ENCODE measurements at places on chromosomes 6 and 20.

DNA sequence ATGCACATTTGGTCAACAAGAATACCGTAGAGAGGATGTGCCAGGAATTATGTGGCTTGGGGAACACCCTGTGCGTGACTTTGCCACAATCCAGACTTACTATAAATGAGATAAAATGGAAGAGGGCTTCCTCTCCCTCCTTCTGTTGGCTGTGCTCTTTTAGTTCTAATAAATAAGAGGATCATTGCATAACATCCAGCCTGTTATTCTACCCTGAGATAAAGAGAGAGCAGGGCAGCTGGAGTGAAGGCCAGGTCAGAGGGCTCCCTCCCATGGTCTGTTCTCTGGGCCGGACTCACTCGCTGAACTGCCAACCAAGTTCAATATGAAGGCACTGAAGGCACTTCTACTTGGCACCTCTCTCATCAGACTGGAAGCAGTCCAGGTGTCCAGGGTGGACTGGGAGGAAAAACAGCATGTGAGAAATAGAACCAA, 91.7 kb downstream of the MTFR2 start:
- peak; percentile 34 for DNase-seq

DNA sequence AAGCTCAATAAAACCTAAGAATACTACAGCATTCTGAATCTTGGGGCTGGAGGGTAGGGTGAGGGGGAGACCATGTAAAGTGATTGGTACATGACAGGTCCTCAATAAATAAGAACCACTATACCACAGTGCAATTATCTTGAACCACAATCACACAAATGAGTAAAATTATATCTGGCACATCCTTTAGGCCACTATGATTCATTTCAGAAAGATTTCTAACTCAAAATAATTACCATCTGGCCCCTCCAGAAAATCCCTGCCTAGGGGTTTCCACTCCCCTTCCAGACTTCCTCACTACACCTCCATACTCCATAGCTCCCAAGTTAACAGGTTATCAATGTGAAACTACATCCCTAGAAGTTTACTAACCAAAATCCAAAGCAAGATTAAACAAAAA, 19.7 kb downstream of the AKIRIN2 start:
- DNase-seq: no peak

- no peak for DNase-seq
Observed at GRCh38 chr6:72832271-72832670, 210.4 kb downstream of the KCNQ5 start.

DNA sequence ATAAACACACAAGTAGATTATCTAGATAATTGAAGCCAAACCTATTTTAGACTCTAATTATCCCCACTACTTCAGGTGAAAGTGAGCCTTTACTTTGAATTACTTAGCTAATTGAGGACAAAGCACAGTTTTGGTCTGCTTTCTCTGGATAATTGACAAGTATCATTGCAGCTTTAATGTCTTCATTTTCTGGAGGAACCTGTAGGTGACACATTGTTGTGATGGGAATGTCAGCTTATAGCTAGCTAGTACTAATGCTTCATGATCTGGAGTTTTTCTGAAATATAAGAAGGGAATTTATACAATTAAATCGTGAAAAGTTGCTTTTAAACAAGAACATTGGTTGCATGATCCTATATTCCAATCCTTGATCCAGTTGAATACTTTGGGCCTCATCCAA, 319.3 kb upstream of the CITED2 start:
- no peak for DNase-seq

DNA sequence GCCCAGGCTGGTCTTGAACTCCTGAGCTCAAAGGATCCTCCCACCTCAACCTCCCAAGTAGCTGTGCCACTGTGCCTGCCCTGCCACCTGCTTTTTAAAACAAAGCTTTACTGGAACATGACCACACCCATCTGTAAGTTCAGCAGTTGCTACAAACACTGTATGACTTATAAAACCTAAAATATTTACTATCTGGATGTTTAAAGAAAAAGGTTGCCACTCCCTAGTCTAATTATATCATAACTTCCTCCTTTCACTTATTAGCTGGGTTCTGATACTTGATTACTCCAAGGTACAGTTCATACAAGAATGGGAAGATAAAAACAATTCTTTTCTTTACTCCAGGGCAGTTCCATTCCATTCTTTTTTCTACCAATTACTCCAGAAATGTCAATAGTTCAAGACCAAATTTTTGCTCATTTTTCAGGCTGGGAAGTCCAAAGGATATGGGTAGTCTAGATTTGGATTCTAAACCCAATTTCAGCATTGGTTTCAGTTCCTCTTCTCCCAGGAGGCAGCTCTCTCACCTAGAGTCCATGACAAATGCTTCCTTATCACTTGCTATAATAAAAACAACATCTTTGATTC, 63.1 kb downstream of the SEC63 start:
- DNase-seq: no peak

- no peak for DNase-seq
Observed at GRCh38 chr20:46354920-46355654, 46.8 kb upstream of the CDH22 start.

DNA sequence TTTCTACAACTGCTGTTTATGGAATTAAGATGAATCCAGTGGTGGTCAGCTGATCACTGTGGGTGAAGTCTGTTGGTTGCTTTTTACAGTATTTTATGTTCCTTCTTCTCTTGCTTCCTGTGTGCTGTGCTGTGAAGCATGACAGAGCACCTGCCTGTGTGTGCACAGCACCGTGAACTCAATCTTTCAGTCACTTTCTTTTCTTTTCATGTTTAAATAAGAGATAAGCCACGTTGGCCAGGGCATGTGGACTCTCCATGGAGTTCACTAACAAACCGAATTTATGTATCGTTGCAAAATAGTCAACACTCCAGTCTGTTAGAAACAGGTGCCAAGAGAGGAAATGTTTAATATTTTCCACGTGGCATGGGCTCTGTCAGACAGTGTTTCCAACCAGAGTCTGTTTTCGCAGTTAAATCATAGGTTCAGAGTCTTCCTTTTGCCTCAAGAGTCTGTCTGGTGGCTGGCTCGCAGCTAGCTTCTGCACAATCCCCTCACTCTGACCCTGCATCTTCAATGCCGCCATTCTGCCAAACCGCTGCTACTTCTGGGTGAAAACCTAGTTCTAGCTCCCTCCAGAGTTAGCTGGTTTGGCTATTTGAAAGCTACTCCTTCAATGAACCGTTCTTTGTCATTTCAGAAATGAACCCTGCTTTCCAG, 73.2 kb downstream of the QRSL1 start:
- DNase-seq: peak; percentile 37

- DNase-seq: no peak
Observed at GRCh38 chr6:54115966-54116365, 4.7 kb downstream of the MLIP start.

DNA sequence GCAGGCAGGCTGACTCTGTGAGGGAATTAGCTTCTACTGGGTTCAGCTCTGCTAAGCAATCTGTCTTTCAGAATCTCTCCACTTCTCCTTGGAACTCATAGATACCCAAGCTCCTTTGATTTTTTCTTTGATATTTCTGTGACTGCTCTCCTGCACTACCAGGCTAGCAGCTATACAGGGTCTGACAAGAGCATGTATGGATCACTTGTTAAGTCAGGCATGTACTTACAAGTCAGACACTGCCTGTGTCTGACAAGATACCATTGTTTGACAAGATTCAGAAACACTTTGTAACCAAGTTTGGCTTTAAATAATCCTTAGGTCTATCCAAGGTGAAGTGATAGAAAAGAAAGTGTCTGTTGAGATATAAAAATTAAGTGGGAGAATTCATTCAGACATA, 79.5 kb downstream of the SESN1 start:
- DNase-seq: no peak

- no peak for DNase-seq
Observed at GRCh38 chr20:49637046-49637637, 69.2 kb upstream of the PTGIS start.

DNA sequence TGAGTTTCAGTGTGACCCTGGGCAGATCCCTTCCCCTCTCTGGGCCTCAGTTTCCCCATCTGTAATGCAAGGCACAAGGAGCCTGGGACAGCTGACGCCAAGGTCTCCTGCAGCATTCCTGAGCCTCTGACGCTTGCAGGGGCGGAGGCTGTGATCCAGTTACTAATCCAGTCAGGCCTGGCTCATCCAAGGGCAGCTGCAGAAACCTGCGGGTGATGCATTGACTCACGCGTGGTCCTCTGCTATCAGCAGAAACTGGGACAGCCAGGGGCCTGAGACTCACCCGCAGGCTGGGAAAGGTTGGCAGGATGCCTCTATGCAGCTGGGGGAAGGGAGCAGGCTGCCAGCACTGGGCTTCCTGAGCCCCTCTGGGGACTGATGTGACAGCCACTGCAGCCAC, 65.0 kb upstream of the SIRPA start:
- peak; percentile 81 for DNase-seq

- DNase-seq: peak; percentile 58
Observed at GRCh38 chr6:49541210-49541724, 9.2 kb upstream of the C6orf141 start.

DNA sequence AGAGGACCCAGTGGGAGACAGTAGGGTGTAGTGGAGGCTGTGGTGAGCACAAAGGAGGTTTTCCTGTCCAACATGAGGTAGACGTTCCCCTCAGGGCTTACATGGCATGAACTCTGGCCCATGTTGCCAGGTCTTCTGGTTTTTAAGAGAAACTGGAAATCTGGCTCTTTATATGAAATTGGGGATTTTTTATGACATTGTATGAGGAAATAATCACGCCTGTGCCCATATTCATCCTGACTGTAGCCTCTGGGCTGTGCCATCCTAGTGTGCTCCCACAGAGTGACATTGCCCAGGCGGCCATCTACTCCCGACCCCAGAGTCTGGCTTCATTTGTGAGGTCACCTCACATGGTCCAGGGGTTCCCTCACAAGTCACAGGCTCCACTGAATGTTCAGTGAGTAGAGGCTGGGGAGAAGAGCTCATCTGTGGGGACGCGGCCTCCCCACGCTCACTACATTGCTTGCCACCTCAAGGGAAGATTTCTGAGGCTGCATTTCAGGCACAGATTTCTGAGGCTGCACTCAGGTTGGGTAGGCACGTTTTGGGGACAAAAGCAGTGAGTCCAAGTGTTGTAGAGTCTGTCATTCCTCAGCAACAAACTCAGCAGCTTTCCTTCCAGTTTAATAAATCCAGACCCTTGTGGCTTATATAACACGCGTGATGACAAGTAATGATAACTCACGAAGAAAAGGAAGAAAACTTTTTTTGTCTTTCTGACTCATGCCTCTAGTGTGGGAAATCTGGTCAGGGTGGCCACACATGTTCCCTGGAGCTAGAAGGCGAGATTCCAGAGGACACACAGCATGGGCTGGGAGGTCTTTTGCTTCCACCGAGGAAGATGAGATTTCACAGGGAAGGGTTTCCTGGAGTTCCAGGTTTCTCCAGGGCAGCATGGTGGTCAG, 41.7 kb downstream of the SLC24A3 start:
- no peak for DNase-seq

- DNase-seq: no peak
Observed at GRCh38 chr20:14866841-14867514, 529.6 kb upstream of the FLRT3 start.

DNA sequence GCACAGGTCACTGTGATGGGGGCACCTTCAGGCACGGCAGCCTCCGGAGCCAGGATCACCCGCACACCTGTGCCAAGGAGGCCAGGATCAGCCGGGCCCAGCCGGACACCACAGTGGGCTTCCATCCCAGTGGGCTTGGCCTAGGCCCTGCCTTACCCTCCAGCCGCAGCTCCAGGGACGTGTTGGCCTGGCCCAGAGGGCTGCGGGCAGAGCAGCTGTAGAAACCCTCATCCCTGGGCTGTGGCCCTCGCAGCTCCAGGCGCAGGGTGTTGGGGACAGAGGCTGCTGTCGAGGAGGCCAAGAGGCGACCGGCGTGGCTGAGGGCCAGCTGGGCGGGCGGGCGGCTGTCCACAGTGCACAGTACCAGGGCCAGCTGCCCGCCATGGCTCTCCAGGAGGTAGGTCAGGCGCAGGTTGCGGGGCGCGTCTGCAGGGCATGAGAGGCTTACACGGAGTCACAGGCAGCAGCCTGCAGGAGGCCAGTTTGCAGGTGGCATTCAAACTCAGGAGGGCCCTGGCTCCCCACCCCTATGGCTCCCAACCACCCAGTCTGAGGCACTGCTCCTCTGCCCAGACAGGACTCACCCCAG, 11.0 kb upstream of the ADAM33 start:
- no peak for DNase-seq

- peak; percentile 60 for DNase-seq
Observed at GRCh38 chr6:160349020-160349441, 853 bp downstream of the SLC22A3 start.

DNA sequence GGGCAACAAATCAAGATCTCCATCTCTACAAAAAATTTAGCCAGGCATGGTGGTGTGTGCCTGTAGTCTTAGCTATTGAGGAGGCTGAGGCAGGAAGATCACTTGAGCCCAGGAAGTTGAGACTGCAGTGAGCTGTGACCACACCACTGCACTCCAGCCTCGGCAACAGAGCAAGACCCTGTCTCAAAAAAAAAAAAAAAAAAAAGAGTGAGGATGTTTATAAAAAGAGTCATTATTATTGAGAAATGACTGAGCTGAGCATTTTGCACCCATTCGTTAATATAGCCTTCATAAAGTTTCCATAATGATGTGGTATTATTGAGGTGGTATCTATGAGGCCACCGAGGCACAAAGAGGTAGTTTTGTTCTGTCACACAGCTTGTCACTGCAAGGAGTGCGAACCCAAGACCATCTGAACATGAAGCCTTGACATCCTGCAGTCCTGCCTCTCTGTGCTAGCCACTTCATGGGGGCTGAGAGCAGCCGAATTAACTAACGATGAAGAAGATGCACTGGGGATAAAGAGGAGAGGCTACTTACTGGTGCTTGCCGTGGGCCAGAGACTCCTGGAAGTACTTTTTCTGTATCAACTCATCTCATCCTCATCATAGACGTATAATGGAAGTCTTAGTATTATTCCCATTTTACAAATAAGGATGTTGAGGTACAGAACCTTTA, 175.5 kb downstream of the BCAS1 start:
- DNase-seq: no peak

GRCh38 chr6:111105578-111105977, 18.3 kb downstream of the SLC16A10 start:
- DNase-seq: peak; percentile 86

DNA sequence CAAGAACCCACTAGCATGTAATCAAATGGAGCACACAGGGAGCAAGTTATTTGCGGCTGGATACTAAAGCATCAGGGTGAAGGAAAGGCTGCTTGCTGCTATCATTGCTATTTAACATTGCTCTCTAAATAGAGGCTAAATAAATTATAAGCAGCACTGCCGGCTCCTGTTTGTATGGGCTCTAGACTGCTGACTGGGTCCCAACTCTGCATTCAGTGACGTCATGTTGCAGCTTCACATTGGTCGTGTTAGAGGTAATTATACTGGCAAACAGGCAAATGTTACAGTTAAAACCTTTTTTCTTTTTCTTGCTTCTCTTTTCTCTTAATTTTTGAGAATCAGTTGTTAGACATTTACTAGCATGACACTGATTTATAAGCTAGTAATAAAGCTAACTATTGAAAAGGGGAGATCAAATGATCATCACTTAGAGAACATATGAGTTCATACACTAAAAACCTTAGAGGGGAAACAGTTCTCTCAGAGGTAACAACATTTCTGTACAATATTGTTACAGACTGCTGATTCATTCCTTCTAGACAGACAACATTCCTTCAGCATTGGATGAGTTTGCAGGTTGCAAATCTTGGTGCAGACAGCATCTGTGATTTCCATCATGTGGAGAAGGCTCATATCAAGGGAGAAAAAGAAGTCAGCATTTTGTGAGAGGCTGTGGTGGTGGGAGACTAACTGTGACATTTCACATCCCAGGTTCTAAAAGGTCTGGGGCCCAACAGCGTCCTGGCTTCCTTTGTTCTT, 15.9 kb downstream of the RFPL4B start:
- no peak for DNase-seq

Data from hepatocyte (in vitro differentiated cells).